ENCODE measurements at places on chromosomes 5 and 9.

- DNase-seq = no peak
Observed at GRCh38 chr5:133606835-133607234, 5.5 kb downstream of the FSTL4 start.

DNA sequence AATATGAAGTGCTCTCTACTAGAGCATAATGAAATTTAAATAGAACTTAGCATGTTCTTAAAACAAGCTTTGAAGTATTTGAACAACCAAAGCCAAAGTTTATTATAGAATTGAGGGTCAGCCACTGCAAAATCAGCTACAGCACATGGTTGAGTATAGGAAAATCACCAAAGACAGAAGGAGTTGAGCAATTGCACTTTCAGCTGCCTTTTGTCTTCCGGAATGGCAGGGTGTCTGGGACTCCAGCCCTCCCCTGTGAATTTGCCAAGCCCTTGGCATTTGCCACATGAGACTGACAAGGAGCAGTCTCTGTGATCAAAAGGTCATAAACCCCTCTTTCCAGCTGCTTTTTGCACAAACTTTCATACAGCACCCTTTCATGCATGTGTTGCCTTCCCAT, 8.5 kb upstream of the LURAP1L start:
- no peak for DNase-seq

DNA sequence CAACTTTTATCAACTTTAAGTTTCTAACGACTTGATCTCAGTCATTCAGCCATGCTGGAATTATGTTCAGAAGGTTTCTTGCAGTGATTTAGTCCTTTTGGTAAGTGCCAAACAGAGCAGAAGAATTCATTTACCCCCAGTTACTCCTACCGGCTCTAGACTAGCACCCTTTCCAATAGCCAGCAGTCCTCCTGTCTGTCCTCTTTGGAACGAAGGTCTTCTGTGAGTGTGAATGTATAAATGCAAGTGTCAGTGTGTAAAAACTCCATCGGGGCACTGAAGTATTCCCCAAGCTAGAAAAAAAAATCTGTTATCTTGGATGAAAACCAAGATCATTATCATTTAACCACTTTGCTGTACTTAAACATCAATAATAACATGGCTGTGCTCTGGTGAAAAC, 64.4 kb downstream of the GLIS3 start:
- no peak for DNase-seq

- DNase-seq = no peak
Observed at GRCh38 chr9:13128266-13128860, 151.1 kb downstream of the MPDZ start.

GRCh38 chr5:51651889-51652288, 268.6 kb downstream of the ISL1 start:
- DNase-seq = no peak

- DNase-seq = no peak
Observed at GRCh38 chr5:68994645-68995044, 99.2 kb upstream of the SLC30A5 start.

- no peak for DNase-seq
Observed at GRCh38 chr5:127077366-127077765, 4.1 kb upstream of the C5orf63 start.

- DNase-seq = no peak
Observed at GRCh38 chr9:20312732-20313131, 309.6 kb downstream of the MLLT3 start.

DNA sequence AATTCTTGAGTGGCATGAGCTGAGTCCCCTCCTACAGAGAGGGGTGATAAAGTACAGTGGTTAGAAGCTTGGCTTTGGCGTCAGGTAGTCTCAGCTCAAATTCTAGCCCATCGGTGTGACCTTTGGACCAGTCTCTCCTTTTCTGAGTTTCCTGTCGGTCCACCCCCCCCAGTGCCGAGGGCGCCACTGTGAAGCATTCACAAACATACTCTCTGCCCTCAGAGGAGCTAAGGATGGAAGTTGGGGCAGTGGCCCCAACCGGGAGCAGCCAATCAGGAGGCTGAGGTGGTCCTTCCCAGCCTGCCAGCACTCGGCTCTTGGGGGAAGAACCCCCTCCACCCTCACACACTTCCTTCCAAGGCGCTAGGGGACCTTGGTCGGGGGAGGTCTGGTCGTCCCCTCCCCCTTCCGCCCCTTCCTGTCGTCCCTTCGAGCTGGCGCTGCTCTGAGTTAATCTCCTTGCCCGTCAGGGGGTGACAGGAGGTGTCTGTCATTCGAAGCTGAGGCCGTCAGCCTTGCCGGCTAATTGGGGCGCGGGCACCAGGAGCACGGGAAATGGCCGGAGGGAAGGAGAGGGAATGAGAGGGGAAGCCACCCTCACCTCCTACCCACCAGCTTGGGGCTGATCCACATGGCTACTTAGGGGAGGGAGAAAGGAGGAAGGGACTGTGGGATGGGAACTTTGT, 53.0 kb downstream of the CXXC5 start:
- DNase-seq = no peak

DNA sequence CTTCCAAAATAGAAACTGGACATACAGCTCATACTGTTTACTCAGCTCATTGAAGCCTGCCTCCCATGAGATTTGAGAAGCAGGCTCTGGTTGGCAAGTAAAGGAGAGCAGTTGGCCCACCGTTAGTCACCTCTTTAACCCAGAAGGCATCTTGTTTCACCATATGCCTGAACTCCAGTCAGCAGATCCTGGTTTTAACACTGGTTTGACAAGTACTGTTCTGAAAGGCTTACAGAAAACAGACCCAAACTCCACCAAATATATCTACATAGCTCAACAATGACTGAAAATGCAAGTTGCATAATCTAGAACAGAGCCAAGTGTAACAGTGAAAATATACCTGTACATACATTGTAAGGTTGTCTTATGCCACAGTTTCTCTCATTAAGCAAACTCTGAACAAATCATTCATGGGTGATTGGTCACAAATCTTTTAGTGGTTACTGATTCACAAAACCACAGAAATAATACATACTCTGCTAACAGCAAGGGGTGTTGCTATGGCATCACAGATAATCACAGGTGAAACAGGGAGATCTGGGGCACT, 198.8 kb downstream of the BNC2 start:
- peak; percentile 41 for DNase-seq

GRCh38 chr9:91307279-91307678, 54.4 kb downstream of the AUH start:
- no peak for DNase-seq

- no peak for DNase-seq
Observed at GRCh38 chr9:7103367-7103766, 345.6 kb downstream of the KDM4C start.

DNA sequence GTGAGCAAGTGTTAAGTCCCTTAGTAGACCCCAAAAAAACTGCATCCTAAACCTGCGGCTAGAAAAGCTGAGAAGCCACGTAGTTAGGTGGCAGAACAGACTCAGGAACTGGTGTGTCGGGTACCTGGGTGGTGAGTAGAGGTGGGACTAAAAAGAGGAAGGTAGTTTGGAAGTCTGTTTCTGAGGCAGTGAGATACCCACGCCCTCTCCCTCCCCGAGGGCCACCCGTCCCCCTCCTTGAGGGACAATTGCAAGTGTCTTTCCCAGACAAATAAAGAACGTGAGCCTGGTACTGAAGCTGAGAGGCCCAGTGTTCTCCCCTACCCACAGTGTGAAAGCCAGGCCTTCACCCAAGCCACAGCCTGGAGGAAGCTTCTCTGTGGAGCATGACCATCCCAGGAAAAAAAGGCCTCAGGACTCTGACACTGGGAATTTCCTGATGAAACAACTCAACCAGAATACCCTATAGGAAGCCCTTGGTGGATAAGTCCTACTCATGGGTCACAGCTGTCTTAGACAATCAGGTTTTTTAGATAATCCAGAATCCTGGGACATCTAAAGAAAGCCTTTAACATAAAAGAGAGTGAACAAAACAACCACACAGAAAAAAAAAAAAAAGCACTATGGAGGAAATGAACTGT, 7.0 kb upstream of the CD74 start:
- DNase-seq = no peak

GRCh38 chr9:99055384-99055783, 49.5 kb upstream of the TGFBR1 start:
- DNase-seq = no peak

DNA sequence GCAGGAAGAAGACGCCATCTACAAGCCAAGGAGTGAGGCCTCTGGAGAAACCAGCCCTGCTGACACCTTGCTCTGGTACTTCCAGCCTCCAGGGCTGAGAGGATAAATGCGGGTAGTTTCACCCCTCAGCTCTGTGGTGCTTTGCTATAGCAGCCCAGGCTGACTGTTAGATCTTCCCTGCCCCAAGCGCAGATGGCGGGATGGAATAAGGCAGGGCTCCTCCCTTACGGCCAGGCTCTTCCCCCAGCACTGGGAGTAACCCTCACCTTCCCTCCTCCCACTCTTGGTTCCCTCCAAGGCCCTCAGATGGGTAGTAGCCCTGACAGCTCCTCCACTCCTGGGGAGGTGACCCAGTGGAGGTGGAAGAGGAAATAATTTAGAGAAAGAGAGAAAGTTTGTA, 285.1 kb downstream of the GADD45G start:
- DNase-seq = no peak

DNA sequence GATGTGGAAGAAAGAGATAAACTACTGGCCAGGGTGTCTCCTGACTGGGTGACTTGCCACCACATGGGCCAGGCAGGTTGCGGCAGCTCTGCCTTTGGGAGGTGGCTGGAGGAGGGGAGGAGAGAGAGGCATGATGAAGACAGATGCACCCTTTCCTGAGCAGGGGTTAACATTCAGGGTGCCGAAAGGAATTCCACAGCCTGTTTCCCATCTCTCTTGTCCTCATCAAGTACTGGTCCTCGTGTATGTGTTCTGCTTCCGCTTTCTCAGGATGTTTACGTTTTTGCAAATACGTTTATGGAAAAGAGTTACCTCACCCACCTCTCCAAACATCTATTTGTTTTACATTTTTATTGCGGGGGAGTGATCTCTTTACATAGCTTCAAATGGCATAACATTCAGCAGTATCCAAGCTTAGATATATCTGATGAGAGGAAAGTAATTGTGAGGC, 73.4 kb downstream of the C9orf85 start:
- no peak for DNase-seq

DNA sequence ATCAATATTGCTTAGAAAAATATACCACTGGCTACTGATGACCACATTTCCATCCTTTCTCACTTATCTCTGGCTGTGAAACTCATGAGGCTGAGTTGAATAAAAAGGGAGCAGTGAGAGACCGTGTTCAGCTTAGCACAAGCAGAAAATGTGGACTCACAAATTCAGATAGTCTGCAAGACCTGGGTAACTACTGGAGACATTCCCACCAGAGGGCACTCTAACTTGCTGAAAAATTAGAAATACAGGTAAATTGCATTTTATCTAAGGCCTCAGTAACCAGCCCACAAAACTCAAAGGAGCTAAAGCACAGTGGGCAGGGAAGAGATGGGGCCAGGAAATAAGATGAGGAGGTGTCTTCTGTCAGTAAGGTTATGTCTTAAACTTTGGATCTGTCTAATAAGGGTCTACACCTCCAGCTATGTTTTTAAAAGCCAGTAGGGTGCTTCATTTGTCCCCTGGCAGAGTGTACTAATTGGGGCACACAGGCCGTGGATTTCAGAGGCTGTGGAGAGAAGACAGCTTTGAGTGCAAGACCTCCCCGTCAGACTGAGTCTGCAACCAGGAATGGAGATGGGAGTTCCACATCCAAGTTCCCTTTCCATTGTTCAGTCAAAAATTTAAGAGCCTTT, 8.7 kb upstream of the NDUFB6 start:
- DNase-seq = no peak

- no peak for DNase-seq
Observed at GRCh38 chr5:11212706-11213105, 451.7 kb upstream of the DAP start.

DNA sequence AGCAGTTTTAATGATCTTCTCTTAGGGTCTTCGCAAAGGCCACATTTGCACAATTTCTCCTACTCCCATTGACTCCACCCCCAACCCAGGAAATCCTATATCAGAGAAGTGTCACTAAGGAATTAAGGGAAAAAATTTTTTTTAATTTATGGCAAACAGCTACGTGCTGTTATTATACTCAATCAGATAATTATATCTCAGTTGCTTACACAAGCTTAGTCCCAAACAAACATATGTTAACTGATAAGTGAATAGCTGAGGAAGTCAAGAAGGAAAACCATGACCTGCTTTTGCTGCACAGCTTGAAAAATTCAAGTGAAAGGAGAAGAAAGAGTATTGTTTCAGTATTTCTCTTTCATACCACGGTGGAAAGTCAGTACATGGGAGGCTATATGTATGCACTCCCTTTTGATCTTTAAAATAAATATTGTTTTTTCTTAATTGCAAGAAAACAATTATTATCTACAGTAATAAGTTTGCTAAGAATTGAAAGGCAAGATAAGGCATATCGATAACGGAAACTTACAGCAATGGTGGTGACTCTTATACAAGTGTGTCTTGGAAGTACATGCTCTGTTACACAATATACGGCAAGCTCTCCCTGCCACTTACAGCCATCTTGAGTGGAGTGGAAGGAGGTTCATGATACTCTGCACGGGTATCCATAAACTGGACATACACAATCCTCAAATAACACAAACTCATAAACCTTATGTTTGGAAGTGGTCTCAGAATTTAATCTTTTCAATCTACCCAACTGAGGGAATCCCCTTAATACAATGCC, 167.9 kb upstream of the FREM1 start:
- DNase-seq = no peak

DNA sequence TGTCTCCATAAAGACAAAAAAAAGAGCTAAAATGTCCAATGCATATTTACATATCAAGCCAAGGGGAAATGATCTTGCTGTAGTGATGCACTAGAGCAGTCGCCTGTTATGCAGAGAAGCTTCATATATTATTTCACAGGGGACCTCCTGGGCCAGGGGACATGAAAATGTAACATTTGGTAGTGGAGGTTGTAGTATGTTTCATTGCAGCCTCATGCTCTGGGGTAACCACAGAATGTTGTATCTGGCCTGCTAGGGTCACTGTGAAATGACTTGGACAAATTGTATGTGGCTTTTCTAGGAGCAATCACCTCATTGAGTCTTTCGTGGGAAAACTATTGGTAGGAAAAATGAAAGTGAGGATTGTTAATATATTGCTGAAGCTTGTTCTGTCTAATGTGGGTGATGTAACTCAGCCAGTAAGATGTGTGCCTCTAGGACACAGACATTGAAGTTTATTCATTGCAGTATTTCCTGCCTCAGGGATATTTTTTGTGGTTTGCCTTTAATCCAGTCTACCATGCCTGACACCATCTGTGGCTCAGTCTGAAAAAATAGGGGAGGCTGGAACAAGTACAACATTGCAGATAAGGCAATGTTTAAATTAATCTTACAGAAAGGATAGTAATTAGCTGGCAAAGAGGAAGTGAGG, 430.8 kb upstream of the TNC start:
- DNase-seq = no peak

GRCh38 chr5:180059326-180059725, 12.2 kb downstream of the RNF130 start:
- DNase-seq = no peak

DNA sequence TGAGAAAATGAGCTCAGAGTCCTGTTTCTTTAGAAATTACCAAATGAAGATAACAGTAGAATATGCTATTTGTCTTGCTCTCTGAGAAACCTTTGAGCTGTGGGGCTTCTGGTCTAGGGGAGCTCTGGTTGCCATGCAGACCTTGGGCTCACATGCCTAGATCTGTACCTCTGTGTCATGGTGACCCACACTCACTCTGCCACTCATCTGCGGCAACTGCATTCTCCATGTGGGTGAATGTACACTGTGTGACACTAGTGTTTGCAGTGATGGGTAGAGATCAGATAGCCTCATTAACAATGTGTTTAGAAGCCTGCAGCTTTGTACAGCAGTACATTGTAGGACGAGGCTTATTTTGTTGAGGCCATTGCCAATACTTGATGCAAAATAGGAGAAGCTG, 521.2 kb downstream of the CHSY3 start:
- DNase-seq = no peak

GRCh38 chr5:108280960-108281569, 100.8 kb downstream of the FBXL17 start:
- no peak for DNase-seq
